Activated CD8-positive, alpha-beta memory T cell treated with anti-CD3 and anti-CD28 coated beads for 4 hours (primary cell): ENCODE measurements at places on chromosomes 12 and 14.

GRCh38 chr12:132265056-132265800, 64.2 kb downstream of the GALNT9 start:
- no peak for DNase-seq

- no peak for DNase-seq
These were observed 1091.8 kb upstream of the ATXN7L3B start for GRCh38 chr12:73445658-73446324.

DNA sequence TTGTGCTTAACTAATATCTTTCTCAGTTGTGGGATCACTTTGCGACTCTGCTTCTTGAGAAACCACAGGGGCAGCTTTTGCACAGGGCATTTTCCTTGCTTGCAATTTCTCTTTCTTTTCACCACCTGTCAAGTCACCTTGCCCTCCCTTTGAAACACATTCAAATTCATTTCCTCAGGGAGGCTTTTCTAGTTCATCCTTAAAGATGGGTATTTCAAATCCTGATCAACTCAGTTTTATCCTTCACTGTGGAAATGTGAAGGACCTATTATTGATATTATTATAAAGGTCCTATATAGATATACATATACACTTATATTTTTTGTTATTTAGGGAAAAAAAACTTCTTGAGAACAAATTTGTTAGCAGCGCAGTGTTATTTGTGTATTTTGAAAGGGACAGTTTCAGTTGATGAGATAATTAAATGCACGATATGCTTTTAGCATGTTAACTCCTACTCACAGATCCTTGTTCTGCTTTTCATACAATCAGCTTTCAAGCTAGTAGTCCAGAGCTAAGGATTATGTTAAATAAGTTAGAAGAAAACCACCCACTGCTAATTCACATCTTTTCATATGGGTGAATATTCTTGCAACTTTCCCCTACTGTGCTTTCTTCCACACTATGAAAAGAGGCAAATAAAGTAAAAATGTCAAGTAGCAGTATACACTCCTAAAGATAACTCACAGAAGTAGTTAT, 501.4 kb upstream of the RGS6 start:
- DNase-seq = no peak

GRCh38 chr14:105287249-105288102, 13.3 kb downstream of the BRF1 start:
- no peak for DNase-seq

DNA sequence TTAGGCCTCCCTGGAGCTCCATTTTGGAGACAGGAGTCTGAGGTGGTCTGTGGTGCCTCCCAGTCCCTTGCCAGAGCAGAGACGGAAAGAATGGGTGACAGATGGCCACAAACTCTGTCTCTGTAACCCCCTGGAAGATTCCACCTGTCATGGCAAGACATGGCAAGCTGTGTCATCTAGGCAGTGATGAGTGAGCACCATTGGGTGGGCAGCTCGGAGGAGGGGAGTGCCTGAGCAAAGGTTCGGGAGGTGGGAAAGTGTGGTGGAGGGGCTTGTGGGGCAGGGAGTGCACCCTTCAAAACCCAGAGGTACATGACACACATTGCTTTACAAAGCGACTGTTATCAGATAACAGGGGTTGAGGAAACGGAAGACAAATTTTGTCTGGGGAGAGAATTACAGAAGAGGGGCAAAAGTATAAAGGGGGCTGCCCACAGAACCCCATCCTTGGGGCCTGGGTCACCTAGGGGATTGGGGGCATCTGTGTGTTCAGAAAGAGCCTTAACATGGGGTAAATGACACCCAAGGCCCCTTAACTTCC, 3.5 kb downstream of the RIN3 start:
- DNase-seq = peak; percentile 71

DNA sequence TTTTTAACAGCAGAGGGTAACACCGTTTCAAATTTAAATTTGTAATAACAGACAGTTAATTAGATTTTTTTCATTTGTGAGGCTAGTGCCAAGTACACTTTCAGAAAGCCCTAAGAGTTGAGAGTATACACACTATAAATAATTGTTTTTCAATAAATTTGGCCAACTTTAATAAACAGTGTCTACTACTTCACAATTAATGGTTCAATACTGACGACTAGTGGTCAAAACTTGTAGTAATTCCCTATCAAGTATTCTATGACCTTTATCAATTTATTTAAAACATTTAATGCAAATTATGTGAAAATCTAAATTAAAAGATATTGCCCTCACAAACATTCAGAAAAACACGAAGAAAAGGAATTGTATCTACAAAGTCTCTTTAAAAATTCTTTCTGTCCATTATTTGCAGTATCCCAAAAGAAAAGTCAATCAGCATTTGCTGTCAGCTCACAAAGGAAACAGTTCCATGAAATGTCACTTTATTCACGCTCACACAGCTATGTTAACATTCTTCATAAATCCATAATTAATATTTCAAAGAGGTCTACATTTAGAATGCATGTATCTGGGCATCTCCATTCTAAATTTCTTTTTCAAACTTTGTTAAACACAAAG, 91.2 kb downstream of the CEP128 start:
- DNase-seq = no peak

- DNase-seq = no peak
These were observed 184.7 kb downstream of the AACS start for GRCh38 chr12:125249932-125250331.

DNA sequence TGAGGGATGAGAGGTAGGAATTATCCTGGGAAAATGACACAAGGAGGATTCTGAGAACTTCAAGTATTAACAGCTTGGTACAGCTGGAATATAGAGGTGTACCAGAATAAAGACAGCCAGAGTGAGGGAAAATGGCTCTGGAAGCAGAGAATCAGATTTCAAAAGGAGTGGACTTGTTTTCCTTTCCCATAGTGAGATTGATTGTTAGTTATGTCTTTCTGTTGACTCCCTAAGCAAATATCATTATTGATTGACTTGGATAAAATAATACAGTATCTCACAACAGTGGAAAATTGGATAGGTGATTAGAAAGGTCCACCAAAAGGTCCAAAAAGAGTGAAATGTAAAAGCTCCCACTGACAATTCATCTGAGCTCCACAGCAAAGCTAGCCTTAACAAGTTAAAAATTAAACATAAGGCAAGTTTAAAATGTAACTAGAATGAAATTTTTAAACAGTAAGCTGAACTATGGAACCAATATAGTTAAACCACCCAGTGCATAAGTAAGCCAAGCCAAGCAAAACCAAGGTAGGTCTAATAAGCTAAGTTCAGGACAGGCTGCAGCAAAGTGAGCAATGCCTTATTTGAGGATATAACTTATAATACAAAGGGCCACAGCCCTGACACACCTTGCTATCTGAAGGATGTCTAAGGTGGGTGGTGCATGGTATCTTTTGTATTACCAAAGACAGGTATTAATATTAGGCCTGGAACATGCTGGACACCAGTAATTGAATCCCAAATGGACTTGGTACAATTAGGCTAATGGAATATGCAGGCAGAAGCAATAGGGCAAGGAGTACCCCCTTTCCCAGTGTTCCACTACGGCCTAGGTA, 21.8 kb downstream of the ENTPD5 start:
- no peak for DNase-seq
